ENCODE measurements at places on chromosomes 5 and 9. TPM values are rescaled to one million over a fixed set of nuclear protein-coding genes. Genes with fewer than 3 reads are reported as not detected.
A peak's percentile ranks its signal among the peaks of the same experiment; 100 is the strongest.

- H3K27me3 ChIP-seq: no peaks in the 10 kb centered on the region
- DNase-seq: no peak
- H3K36me3 ChIP-seq: no peaks in the 10 kb centered on the region
- no peak overlapping the region for H3K27ac ChIP-seq
- H3K4me1 ChIP-seq: no peaks in the 10 kb centered on the region
Measured at GRCh38 chr9:7192266-7192665, 434.5 kb downstream of the KDM4C start.

DNA sequence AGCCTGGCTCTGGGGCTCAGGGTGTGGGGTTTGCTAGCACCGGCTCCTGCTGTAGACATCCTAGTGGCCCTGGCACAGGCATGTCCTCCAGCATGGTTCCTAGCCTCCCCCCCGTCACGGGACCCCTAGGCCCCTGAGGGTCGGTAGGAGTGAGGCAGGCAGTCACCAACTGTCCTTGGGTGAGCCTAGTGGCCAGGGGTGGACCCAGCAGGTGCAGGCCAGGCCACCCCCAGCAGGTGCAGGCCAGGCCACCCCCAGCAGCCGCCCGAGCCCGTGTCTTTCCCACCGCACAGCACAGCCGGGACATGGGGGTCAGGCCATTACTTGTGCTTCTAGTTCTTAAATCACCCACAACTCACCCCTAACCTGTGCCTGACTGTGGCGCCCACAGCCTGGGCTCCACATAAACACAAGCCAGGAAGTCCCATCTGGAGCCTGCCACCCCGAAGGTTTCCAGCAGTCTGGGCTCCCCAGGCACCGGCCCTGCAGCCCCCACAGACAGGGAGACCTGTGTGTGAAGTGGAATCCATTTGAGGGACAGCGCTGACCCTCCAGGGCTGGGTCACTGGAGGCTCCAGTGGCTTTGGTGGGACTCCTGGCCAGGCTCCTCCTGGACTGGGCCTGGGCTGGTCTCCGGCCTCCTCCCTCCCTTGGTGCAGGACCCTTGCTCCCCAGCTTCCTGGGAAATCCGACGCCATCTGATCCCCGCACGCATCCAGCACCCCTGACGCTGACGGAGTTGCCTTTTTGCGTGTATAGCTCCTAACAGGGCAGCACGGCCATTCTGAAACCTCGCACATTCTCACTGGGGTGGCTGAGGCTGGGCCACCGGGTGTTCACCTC is 114.1 kb upstream of the LPCAT1 start:
- H3K27ac ChIP-seq: no peak overlapping the region
- no peaks in the 10 kb centered on the region for H3K4me1 ChIP-seq
- peaks cover 4% of the 10 kb centered on the region for H3K27me3 ChIP-seq
- DNase-seq: no peak

- H3K4me1 ChIP-seq: no peaks in the 10 kb centered on the region
- no peaks in the 10 kb centered on the region for H3K36me3 ChIP-seq
- no peak for DNase-seq
- H3K4me3 ChIP-seq: no peak overlapping the region
- no peaks in the 10 kb centered on the region for H3K27me3 ChIP-seq
Measured at GRCh38 chr5:68884883-68885282, 208.9 kb upstream of the SLC30A5 start.

- no peak for DNase-seq
- no peaks in the 10 kb centered on the region for H3K27me3 ChIP-seq
- no peak overlapping the region for H3K27ac ChIP-seq
- H3K4me1 ChIP-seq: peaks cover 4% of the 10 kb centered on the region
- H3K4me3 ChIP-seq: no peak overlapping the region
Measured at GRCh38 chr9:4832786-4833579, 40.2 kb downstream of the RCL1 start.

- no peak overlapping the region for H3K4me3 ChIP-seq
- H3K36me3 ChIP-seq: no peaks in the 10 kb centered on the region
- peaks cover 5% of the 10 kb centered on the region for H3K4me1 ChIP-seq
- peak overlapping the region; percentile 68 for H3K27ac ChIP-seq
- DNase-seq: peak; percentile 35
- H3K27me3 ChIP-seq: no peaks in the 10 kb centered on the region
Measured at GRCh38 chr5:171494452-171495121, 75.1 kb downstream of the FGF18 start.

DNA sequence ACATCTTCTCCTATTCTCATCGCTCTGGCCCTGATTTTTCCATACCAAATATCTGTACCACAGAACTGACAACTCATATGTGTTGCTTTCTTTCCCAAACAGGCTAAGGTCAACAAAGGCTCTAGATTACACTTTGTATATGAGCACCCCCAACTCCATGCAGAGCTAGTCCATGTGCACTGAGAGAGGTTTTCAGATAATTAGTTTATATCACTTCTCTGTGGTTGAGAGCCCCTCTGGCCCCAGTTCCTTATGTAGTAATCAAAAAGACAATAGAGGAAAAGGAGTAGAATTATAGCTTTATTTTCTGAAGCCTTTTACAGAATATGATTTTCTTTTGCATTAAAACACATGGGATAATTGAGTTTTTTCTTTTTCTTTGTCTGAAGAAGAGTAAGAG is 120.0 kb downstream of the TRIO start:
- no peaks in the 10 kb centered on the region for H3K4me1 ChIP-seq
- no peak overlapping the region for H3K27ac ChIP-seq
- no peak overlapping the region for H3K4me3 ChIP-seq
- H3K27me3 ChIP-seq: no peaks in the 10 kb centered on the region

DNA sequence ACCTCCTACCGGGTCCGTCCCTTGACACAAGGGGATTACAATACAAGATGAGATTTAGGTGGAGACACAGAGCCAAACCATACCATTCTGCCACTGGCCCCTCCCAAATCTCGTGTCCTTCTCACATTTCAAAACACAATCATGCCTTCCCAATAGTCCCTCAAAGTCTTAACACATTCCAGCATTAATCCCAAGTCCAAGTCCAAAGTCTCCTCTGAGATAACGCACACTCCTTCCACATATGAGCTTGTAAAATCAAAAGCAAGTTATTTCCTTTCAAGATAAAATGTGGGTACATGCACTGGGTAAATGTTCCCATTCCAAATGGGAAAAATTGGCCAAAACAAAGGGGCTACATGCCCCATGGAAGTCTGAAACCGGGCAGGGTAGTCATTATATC is 463.9 kb upstream of the CDH9 start:
- H3K4me3 ChIP-seq: no peak overlapping the region
- H3K27ac ChIP-seq: no peak overlapping the region
- H3K4me1 ChIP-seq: no peaks in the 10 kb centered on the region
- no peaks in the 10 kb centered on the region for H3K27me3 ChIP-seq
- no peaks in the 10 kb centered on the region for H3K36me3 ChIP-seq

DNA sequence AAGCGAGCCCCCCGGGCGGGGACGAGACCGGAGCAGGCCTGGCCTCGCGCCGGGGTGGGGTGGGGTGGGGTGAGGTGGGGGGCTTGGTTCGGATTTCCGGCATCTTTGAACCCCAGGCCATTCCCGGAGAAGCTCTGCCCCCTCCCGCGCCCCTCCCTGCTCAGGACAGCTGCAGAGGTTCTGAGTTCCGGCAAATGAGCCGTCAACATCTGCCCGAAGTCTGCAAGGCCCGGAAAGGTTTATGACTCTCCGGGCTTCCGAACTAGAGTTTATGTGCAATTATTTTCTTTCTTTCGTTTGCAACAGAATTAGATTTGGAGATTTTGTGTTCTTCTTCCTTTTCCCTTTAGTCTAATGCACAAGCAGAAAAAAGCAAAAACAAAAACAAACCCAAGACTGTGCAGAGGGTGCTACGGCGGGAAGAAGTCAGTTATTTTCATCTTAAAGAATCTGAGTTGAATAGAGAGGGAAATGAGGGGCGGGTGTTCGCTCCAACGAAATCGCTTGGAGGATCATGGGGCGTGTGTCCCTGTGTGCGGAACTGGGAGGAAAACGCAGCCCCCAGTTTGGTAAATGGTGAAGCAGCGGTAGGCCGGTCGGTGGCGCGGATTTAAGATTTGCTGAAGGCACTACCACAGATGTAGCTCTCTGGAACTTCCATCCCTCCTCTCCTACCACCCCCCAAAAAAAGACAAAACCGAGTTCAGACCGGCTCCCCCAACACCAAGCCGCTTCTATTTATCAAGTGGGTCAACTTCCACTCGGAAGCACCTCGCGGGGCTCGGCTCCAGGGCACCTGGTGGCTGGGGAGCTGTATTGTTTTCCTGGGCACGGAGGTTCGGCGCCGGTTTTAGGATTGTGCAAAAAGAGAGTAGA is 4.8 kb downstream of the LHX2 start:
- no peak overlapping the region for H3K4me3 ChIP-seq
- H3K27me3 ChIP-seq: peaks cover 32% of the 10 kb centered on the region
- DNase-seq: no peak
- H3K36me3 ChIP-seq: no peaks in the 10 kb centered on the region
- H3K4me1 ChIP-seq: peaks cover 6% of the 10 kb centered on the region

GRCh38 chr5:134252671-134253070 is 26.8 kb upstream of the PPP2CA start:
- no peak for DNase-seq
- no peak overlapping the region for H3K4me3 ChIP-seq
- no peaks in the 10 kb centered on the region for H3K4me1 ChIP-seq

- no peaks in the 10 kb centered on the region for H3K27me3 ChIP-seq
- no peak for DNase-seq
- no peak overlapping the region for H3K4me3 ChIP-seq
- H3K27ac ChIP-seq: no peak overlapping the region
Measured at GRCh38 chr9:79657891-79658290, 86.1 kb downstream of the TLE4 start.

- no peak for DNase-seq
- no peaks in the 10 kb centered on the region for H3K27me3 ChIP-seq
- no peaks in the 10 kb centered on the region for H3K36me3 ChIP-seq
- H3K4me3 ChIP-seq: no peak overlapping the region
- H3K4me1 ChIP-seq: no peaks in the 10 kb centered on the region
Measured at GRCh38 chr5:61279725-61280124, 52.3 kb upstream of the ZSWIM6 start.

DNA sequence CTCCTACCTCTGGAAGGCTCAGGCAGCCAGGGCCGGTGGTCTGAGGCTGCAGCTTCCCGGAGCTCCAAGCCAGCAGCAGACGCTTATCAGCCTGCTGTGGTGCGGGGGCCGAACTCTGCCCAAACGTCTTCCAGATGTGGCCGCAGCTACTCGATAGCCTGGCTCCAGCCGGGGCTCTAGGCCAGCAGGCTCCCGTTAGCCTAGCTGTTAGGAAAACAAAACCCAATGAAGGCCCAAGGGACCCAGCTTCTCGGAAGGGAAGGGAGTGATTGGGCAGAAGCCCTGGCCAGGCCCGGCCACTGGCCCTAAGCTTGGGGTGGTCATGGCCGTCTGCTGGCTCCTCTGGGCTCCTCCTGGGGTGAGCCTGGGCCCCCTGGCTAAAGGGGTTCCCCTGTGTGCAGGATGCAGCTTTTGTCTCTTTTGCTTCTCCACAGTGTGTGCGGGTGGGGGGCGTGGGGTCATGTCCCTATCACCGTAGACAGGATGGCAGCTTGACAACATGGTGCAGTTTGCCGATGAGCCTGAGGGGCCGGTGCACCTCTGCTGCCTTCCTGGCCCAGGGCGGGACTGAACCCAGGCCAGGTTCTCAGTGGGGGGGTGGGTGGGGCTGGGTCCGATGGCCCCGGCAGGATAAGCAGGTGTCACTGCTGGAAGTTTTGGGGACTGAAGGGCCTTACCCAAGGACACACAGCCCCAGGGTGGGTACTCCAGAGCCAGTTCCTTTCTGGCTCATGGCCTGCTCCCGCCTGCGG is 18.7 kb downstream of the MYMK start:
- DNase-seq: no peak
- H3K27me3 ChIP-seq: no peaks in the 10 kb centered on the region
- no peak overlapping the region for H3K27ac ChIP-seq
- no peaks in the 10 kb centered on the region for H3K36me3 ChIP-seq

DNA sequence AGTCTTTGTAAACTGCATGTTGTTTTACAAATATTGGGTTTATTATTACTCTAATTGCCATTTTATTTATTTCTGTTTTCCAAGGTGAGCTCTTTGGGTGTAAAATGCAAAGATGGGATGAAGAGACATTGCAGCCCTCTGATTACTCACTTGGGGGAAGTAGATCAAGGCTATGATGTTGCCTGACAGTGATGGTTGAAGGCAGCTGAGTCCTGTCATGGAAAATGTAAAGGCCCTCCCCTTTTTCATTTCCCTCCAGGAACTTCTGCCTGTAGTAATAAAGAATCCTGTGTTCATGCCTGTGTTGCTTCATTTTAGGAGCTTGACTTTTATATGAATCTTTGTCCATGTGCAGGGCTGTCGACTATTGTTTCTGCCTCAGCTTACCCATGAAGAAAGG is 605.4 kb upstream of the CLINT1 start:
- peak overlapping the region; percentile 21 for H3K27ac ChIP-seq
- H3K36me3 ChIP-seq: no peaks in the 10 kb centered on the region
- H3K27me3 ChIP-seq: no peaks in the 10 kb centered on the region
- no peaks in the 10 kb centered on the region for H3K4me1 ChIP-seq
- H3K4me3 ChIP-seq: no peak overlapping the region

DNA sequence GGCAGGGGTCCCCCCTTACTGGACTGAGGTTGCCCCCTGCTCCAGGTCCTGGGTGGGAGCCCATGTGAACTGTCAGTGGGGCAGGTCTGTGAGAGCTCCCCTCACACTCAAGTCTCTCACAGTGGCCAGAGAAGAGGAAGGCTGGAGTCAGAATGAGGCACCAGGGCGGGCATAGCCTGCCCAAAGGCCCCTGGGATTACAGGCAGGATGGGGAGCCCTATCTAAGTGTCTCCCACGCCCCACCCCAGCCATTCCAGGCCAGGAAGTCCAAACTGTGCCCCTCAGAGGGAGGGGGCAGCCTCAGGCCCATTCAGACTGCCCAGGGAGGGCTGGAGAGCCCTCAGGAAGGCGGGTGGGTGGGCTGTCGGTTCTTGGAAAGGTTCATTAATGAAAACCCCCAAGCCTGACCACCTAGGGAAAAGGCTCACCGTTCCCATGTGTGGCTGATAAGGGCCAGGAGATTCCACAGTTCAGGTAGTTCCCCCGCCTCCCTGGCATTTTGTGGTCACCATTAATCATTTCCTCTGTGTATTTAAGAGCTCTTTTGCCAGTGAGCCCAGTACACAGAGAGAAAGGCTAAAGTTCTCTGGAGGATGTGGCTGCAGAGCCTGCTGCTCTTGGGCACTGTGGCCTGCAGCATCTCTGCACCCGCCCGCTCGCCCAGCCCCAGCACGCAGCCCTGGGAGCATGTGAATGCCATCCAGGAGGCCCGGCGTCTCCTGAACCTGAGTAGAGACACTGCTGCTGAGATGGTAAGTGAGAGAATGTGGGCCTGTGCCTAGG is at the start of gene CSF2:
CSF2 (plus strand) TSS at position 559 of the 783 bp plus-strand sequence; CDS start at position 594, 35 bp downstream.
- no peak for DNase-seq
- H3K4me1 ChIP-seq: no peaks in the 10 kb centered on the region
- H3K4me3 ChIP-seq: no peak within 1 kb of the TSS
- no peaks in the 10 kb centered on the region for H3K36me3 ChIP-seq
- H3K27ac ChIP-seq: no peak within 1 kb of the TSS

Gene TSSK1B
- 0.33 TPM for total RNA-seq

Gene SIT1
- 3.2 TPM for total RNA-seq

Gene STKLD1
- total RNA-seq: 3.9 TPM

Gene PDGFRB
- total RNA-seq: 146 TPM

Gene NR5A1
- total RNA-seq: not detected

Gene FOXE1
- not detected for total RNA-seq

Data from breast epithelium (tissue), 4 donors.